Foreskin melanocyte (primary cell): ENCODE measurements at places on chromosomes 7 and 10.

DNA sequence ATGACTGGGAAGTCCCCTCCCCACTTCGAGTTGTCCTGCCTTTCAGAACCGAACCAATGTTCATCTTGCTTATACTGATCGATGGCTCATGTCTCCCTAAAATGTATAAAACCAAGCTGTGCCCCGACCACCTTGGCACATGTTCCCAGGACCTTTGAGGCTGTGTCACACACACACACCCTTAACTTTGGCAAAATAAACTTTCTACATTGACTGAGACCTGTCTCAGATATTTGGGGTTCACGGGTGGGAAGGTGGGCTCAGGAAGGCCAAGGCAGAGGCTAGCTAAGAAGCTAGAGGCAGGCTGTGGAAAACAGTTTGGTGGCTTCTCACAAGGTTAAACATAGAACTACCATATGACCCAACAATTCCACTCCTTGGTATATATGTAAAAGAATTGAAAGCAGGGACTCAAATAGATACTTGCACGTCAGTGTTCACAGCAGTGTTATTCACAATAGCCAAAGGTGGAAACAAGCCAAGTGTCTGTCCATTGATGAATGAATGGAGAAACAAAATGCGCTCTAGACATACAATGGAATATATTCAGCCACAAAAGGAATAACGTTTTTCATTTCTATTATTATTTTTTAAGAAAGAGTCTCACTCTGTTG lies 15.4 kb downstream of the PRF1 start:
- DNase-seq: peak; percentile 42

DNA sequence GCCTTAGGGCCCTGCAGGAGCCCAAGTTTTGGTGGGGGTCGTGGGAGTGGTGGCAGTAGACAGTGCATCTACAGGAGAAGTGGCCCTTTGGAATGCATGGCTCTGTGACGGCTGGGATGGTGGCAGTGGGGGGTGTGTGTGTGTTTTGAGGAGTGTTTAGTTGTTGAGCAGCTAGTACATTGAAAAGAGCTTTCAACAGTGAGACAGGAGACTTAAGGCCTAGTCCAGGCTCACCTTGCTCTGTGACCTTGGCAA lies 27.1 kb downstream of the ZNF775 start:
- DNase-seq: no peak

DNA sequence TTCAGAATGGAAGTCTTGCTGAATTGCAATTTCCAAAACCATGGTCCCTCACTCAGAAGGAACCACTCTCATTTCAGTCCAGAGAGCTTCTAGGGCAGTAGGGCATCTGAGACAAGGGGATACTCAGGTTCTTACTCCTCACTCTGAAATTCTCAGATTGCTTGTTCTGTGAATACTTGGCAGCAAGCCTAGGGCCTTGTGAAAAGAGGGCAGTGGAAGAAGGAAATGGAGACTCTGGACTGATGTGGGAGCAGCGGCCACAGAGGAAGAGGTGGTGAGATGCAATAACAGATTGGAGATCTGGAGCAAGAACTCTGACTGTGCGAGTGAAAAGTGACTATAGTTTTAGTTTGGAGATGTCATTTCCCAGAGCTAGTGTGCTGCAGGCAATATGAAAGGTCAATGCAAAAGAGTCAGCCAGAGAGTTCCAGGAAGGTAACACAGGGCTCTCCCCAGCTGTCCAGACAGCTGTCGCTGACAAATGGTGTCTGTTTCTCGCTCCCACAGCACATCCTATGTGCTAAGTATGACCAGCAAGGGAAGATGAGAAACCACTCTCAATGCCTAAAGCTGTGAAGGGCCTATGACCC lies 291.6 kb upstream of the KIAA1217 start:
- no peak for DNase-seq

DNA sequence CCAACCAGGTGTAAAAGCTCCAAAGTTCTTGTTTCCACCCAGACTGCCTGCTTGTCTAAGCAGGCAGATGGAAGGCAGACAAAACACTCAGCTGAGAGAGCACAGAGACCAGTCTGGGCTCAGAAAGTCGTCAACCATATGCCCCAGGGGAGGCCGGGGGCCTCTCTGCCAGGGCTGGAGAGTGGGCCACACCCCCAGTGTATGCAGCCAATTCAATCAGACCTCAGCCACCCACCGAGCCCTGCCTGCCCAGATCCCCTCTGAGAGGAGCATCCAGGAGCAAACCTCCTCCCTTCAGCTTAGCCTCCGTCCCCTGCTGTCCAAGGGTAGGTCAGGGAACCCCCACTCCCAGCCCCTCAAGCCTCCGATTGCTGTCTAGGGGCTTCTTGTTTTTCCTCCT lies 196.3 kb downstream of the LSM5 start:
- no peak for DNase-seq

DNA sequence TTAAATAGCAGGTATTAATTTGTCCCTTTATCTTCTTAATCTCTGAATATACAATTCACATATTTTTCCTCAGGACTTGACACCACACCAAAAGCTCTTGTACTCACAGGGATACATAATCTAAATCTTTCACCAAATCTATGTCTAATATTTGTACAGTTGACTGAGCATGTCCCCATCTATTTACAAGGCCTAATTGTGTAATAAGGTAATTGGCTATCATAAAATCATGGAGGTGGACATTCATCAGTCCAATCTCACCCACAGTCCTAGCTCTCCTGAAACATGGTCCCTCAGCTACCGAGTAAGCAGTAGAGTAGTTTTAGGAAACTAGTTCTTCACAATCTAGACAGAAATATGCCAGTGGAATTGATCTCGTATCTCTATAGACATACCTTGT lies 30.3 kb upstream of the EGFR start:
- DNase-seq: no peak

GRCh38 chr10:37856881-37857286 lies 526 bp downstream of the ZNF248 start:
- no peak for DNase-seq

GRCh38 chr10:100600218-100600617 lies 64.5 kb downstream of the HIF1AN start:
- DNase-seq: peak; percentile 28

DNA sequence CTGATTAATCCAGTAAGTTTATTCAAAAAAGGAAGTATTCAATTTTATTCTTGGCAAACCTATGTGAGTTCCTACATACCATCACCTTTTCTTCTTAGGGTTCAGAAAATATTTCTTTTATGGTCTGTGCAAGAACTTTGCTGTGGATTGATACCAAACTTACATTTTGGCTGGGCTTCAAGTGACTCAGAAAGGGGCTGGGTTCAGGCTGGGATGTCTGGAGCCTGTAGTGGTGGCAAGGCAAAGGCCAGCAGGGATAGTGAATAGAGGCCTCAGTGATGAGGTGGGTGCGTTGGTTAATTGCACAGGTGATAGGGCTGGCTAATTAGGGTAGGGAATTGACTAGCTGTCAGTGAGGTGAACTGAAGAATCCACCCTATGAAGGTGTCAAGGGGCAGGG lies 40.2 kb upstream of the ATXN7L1 start:
- DNase-seq: no peak

GRCh38 chr10:17452060-17452841 lies 2.1 kb downstream of the ST8SIA6 start:
- DNase-seq: no peak

GRCh38 chr7:45155941-45156340 lies 1.6 kb upstream of the RAMP3 start:
- DNase-seq: no peak

GRCh38 chr10:78853864-78854263 lies 214.9 kb upstream of the ZMIZ1 start:
- DNase-seq: no peak

DNA sequence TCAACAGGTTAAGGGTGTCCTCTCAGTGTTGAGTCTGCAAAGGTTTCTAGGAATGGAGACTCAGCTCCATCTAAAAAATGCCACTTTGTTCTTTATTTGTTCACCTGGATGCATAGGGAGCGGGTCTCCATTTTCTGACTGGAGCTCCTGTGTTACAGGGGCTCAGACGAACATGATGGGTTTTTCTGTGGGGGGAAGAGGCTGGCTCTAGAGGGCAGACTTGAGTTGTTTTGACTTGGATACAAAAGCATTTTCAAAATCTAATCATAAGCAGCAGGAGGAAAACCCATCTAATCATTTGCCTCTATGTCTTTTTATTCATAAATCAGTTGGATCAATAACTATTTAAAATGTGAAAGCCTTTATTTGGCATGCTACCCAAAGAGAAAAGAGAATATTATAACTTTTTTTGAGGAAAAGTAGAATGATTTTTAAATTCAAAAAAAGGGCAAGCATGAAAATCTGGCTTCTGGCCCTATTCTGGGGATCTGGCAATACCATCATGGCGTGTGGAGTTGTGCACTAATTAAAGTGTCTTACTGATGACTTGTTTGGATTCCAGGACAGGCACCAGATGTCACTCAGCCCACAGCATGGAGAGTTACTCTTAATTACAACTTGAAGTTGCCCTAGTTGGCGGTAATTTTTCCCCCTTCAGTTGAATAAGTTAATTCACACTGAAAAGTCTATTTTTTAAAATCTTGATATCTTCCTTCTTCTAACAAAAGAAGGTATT lies 594.9 kb downstream of the REEP3 start:
- peak; percentile 31 for DNase-seq

- no peak for DNase-seq
Observed at GRCh38 chr10:88693392-88694020, 12.5 kb upstream of the LIPK start.

GRCh38 chr10:16993186-16993585 lies 136.4 kb downstream of the CUBN start:
- no peak for DNase-seq
